NCI-H1092 treated with DMSO at 0.1 percent for 48 hours (cell line): ENCODE measurements at places on chromosomes 3 and 15.

DNA sequence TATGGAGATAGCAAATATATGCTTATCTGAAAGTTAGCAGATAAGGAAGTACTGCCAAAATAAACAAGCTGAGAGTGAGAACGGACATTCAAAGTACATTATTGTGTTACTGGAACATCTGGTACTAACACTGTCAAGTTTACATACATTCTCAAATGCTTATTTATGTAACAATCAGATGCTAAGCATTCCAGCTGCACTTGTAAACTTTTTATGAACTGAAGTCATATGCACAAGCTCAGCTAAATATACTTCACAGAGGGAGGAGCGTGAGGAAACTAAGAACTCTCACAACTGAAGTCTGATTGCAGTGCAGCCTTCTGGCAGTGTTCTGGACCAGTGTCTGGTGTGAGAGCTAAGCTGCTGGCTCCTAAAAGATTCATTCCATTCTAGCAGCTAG is 223.7 kb upstream of the NANOGP8 start:
- DNase-seq: peak; percentile 21

- DNase-seq: no peak
Measured at GRCh38 chr15:26382444-26383072, 390.3 kb downstream of the GABRB3 start.

DNA sequence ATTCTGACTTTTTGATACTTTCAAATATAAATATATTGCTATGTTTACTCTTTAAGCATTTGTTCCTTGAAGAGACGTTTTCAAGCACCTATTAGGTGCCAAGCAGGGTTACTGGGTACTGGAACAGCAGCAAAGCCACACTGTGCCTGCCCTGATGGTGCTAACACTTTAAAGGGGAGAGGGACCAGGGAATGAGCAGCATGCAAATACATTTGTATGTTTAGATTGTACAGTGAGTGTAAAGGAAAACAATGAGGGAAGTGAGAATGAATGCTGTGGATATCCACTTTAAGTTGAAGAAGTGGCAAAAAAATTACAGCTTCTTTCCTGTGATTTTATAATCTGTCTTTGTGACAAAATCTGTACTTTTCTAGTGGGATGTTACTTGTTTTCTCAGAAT is 400.2 kb upstream of the ATP11B start:
- no peak for DNase-seq

GRCh38 chr3:30476368-30477084 is 129.9 kb upstream of the TGFBR2 start:
- DNase-seq: no peak

DNA sequence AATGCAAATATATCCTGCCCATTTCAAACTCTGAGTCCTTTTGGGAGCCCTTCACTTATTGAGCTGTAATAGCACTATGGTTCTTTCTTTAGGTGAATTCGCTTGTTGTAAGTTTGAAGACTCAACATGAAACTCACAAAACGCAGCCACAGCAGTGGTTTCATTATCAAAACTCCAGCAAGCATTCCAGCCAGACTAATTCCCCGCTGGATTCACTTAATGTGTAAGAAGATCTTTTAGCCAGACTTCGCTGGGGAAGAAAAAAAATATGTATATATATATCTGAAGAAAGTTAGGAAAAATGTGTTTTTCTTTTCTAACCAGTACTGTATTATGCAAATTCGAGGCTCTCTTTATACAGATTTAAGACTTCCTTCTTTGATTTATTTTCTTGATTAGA is 241.1 kb downstream of the WNT5A start:
- no peak for DNase-seq

DNA sequence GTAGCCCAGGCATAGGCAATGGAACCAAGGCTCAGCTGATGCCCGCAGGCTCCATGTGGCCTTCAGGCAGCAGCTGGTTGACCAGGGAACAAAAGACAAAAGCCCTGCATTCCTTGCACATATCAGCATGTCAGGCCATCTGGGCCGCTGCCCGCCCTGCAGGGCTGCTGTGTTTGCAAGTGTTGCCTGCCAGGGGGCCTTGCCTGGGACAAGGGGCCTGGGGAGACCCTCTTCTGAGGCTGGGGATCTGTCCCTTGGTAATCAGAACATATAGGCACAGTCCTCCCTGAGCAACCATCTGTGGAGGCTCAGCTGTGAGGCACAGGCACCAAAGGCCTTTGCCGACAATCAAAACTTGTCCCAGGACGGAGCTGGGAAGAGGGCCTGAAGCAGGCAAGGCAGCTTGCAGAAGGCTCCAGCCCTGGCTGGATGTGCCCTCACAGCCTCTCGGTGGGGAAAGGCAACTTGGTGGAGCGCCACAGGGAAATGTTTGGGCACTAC is 138.2 kb downstream of the TPRA1 start:
- no peak for DNase-seq

DNA sequence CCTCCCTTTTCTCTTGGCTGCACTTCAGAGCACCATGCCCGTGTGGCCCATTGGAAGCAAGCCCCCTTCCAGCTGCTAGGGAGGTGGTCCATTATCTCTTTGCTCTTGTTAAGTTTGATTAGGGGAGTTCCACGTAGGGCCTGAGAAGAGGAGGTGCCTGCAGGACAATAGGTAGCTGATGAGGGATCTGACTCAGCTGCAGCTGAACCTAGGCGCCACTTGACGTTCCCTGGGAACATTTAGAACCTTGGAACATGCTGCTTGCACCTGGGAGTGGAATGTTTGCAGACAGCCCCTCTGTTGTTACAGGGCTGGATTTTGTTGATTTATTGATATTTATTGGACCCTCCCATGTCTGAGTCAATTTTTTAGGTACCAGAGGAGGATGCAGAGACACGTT is 4.7 kb downstream of the SMAD3 start:
- DNase-seq: no peak

GRCh38 chr3:83946049-83946448 is 1012.7 kb upstream of the CADM2 start:
- DNase-seq: no peak

GRCh38 chr3:150242220-150242936 is 165.7 kb upstream of the TSC22D2 start:
- no peak for DNase-seq

GRCh38 chr15:41695750-41696436 is 35.7 kb downstream of the MGA start:
- DNase-seq: no peak

DNA sequence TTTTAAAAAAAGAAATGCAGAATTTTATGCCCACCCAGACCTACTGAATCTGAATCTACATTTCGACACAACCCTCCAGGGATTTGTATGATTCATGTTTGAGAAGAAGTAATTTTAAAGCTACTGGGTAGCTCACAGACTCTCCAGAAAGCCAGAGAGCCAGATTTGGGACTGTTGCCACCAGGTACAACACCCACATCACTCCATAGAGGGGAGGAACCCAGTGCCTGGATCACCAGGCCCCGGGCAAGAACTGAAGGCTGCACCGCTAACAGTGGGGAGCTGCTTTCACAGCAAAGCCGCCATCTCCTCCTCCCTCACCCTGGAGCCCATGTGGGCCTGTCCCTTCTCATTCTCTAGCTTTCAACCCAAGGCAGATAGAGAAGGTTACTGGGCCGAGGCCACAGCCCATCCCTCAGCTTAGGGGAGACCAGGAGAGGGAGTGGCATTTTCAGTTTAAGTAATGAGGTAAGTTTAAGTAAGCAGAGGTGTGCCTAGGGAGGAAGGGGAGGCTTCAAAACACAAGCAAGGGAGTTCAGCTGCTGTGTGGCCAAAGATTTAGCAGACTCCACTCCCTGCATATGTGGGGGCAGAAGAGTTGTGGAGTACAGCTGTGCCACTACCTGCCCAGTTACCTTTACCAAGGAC is 109.8 kb downstream of the IL12A start:
- no peak for DNase-seq

DNA sequence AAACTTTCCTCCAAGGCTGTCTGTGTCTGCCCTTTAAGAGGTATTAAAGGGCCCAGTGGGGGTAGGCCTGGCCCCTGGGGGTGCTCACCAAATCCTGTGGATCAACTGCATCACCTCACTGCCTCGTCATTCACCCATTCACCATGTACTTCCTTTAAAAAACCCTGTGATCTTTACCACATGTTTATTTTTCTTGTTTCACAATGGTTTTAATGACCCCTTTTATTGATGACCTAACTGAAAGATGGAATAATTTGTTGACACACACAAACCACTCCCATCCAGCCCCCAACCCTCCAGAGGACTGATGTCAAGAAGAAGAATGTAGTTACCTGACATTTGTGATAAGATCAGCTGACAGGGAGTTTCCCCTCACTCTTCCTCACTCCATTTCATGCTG is 40.8 kb downstream of the KCNAB1 start:
- DNase-seq: no peak

- DNase-seq: no peak
Measured at GRCh38 chr3:17033516-17034168, 148.9 kb downstream of the PLCL2 start.

DNA sequence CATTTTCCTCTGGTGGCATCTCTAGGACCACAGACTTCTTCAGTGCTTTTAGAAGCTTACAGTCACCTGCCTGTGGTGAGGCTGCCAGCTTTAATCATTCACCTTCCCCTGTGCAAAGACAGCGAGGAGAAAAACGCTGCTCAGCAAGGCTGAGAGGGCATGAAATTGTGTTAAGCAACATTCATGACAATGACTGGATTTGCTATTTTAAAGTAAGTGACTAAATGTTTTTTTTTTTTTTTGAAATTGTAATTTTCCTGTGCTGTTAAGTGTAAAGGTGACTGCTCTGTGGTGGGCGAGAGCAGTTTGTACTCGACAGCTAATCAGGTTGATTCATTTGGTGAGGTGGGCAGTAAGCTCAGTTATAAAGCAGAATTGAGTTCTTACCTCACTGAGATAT is 240.4 kb downstream of the NSUN3 start:
- DNase-seq: no peak

- peak; percentile 53 for DNase-seq
Measured at GRCh38 chr15:52295421-52296001, at the start of gene MYO5C. Gene MYO5C (minus strand): TSS chr15:52295804. CDS start chr15:52295636, 168 bp downstream.

DNA sequence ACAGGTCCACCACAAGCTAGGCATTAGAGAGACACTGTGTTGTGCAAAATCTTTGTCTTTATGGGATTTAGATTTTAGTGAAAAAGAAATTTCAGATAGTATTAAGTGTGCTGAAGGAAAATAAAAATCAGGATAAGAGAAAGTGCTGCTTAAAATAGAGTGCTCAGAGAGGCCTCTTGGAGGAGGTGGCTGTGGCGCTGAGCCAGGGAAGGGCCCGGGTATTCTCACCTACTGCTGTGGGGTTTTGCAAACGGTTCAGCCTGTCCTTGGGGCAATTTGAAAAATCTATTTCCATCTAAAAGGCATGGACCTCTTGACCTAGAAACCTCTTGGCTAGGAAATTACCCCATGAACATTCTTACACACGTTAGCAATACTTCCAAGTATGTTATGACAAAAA is 267.7 kb downstream of the TJP1 start:
- DNase-seq: no peak

DNA sequence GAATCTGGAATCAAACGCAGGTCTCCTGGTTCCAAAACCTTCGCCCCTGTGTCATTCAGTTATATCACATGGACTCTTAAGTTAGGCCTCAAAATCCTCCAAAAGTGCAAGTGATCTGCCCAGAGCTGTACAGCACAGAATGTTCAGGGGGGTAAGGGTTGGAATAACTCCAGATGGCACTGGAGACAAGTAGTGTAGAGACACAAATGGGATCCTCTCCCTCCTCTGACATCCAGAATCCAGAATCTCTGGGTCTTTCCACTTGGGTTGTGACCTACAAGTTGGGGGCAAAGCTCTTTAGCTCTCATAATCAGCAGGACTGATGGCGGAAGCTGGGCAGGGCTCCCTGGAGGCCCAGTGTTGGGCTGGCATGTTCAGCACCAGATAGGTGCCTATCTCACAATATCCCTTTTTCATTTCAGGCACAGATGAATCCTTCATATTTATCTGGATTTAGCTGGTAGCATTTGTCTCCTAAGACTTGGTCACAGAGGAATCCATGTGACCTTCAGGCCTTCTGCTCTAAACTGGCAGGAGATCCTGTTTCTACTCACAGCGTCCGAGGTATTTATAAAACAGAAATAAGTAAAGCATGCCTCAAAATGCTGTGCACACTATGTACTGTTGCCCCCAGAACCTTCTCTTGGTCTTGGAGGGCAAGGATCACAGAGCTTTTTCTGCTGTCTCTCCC is 15.4 kb downstream of the ABHD2 start:
- no peak for DNase-seq

DNA sequence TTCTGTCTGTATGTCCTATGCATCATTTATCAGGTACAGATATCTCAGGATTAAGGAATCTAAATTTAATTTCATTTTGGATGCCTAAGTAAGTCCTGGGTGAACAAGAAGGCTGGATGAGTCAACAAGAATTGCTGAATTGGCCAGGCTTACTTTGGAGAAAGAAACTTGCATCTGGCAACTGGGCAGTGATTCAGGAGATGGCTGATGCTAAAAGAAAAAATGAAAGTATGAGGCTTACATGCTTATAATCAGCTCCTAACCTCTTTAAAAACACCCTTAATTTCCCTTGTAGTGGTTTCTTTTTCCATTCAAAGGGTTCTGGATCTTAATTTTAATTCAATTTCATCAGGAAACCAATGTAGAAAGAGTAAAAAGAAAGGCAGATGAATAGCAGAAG is 228.8 kb upstream of the PEX5L start:
- DNase-seq: no peak

DNA sequence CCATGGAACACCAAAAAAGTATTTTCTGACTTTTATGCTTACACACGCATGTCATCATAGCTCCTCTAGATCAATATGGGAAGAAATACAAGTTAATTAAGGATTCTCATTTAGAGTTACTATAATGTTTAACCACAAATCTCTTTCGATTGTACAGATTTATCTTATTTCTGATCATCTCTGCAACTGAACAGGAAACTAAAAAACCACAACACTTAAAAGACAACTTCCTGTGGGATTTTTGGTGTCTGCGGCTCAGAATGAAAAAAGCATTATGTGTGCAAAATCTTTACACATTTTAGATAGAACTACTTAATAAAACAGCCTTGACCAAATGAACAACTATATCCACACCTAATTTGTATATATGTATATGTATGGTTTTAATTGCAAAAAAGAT is 3.0 kb upstream of the TJP1 start:
- DNase-seq: no peak

GRCh38 chr15:72801590-72802325 is 18.2 kb upstream of the ADPGK start:
- no peak for DNase-seq

GRCh38 chr15:75695220-75695619 is 17.4 kb downstream of the CSPG4 start:
- no peak for DNase-seq

- DNase-seq: no peak
Measured at GRCh38 chr3:32498252-32498651, 4.4 kb downstream of the CMTM6 start.

GRCh38 chr15:55003965-55004873 is 192.5 kb downstream of the RSL24D1 start:
- no peak for DNase-seq
